ENCODE measurements at places on chromosomes 11 and 22. TPM values are rescaled to one million over a fixed set of nuclear protein-coding genes. Genes with fewer than 3 reads are reported as not detected.

The ROBO4 gene
- not detected for polyA plus RNA-seq

The C2CD2L gene
- 21.6 TPM for polyA plus RNA-seq

The INS gene
- not detected for polyA plus RNA-seq

The WNT7B gene
- polyA plus RNA-seq: 0.16 TPM

The POLR3H gene
- polyA plus RNA-seq: 35.8 TPM

The ACRV1 gene
- polyA plus RNA-seq: 0.52 TPM

The RAC2 gene
- not detected for polyA plus RNA-seq

The ADAMTS8 gene
- polyA plus RNA-seq: 0.12 TPM

The P2RY2 gene
- polyA plus RNA-seq: not detected

The TRPT1 gene
- 75.8 TPM for polyA plus RNA-seq
